DMS53 (cell line): ENCODE measurements at places on chromosomes 6 and 20.
A peak's percentile ranks its signal among the peaks of the same experiment; 100 is the strongest.

- DNase-seq, result peak; percentile 77
These were observed 37.2 kb upstream of the PLCB1 start for GRCh38 chr20:8094850-8095249.

GRCh38 chr6:147161974-147162495, 42.2 kb upstream of the STXBP5 start:
- DNase-seq, result peak; percentile 88

DNA sequence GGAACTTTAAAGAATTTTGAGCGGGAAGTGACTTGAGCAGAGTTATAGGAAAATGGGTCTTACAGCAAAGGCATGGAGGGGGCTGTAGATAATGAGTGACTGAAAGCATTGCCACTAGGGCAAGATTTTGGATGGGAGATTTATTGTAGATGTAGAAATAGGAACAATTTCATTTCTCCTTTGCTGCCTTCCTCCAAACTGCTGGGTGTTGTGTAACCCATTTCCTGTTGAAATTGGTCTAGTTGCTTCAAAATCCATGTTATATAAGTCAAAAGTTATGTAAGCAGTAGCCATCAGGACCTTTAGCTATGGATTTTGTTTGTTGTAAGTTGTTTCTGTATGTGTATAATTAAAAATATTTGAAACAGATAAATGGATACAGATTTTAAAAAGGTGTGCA, 11.1 kb downstream of the YWHAB start:
- no peak for DNase-seq

DNA sequence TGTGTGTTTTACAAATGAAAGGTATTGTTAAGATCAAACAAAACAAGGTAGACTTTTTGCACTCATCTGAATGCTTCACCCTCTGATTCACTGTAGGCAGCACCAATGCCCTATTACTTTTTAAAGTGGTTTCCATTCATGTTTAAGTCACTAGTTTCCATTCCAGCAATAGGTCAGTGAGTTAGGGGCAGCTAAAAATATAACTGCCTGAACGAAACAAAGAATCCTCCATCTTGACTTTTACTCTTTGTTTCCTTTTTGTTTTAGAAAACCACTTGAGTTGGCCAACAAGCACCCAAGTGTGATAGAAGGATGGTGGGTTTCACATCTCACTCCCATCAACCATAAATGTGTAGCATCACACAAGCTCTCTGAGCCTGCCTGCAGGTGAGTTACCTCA, 25.5 kb downstream of the CLIC5 start:
- no peak for DNase-seq

DNA sequence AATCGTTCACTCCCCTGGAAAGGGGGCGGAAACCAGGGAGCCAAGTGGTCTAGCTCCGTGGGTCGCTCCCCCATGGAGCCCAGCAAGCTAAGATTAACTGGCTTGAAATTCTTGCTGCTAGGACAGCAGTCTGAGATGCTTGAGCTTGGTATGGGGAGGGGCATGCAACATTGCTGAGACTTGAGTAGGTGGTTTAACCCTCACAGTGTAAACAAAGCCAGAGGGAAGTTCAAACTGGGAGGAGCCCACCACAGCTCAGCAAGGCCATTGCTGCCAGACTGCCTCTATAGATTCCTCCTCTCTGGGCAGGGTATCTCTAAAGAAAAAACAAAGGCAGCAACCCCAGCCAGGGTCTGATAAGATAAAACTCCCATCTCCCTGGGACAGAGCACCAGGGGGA, 43.2 kb downstream of the COL21A1 start:
- no peak for DNase-seq

DNA sequence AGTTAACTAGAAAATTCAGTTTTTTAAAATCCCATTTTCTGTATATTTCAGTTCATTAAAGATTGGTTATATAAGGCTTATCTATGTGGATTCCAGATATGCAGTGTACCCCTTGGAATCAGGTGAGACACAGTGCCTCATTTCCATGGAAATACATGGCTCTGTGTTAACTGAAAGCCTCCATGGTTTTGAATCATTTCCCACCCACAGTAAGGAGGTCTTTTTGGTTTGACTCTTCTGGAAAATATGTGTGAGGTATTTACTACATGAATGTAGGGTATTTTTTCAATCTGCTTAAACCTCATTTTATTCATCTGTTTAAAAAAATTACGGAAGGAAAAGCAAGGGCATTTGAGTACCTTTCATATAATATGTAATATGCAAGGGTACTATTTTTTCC, 25.5 kb downstream of the RNF144B start:
- DNase-seq, result no peak

- no peak for DNase-seq
These were observed 13.1 kb downstream of the PSMB9 start for GRCh38 chr6:32867022-32867477.

DNA sequence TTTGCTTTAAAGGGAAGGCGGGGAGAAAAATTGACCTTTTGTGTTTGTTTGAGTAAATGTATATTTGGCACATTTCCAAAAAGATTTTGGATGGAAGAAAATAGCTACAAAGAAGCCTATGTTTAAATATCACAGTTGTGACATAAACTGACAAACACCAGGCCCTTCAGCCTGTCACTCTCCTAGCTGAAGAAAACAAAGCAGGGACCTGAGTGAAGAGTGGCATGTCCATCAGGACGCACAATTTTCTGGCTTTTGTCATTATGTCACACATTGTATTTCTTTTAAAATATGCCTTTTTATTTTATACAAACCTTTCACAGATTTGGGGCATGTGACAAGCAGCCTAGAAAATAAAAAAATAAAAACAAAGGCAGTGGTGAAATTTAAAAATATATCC, 241.2 kb downstream of the OGFRL1 start:
- DNase-seq, result no peak

GRCh38 chr6:83867527-83868161, 8.2 kb downstream of the CYB5R4 start:
- peak; percentile 75 for DNase-seq

GRCh38 chr6:15996030-15996429, 132.9 kb upstream of the MYLIP start:
- peak; percentile 56 for DNase-seq

GRCh38 chr6:119140196-119141140, 62.0 kb upstream of the FAM184A start:
- no peak for DNase-seq

DNA sequence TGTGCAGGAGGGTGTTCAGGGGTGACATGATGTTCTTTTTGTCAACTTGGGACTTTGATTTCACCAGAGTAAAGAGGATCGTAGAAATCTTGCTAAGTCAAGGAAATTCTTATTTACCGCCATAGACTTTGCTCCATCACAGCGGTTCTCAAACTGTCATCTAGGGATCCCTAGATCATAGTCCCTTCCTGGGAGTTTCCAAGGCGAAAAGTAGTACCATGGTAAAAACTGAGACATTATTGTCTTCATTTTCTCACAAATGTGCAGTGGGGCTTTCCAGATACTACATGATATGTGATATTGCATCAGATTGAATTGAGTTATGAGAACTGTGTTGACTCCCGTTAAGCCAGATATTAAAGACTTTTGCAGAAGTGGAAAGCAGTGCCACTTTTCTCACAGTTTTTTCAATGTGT, 79.7 kb downstream of the JARID2 start:
- no peak for DNase-seq

- peak; percentile 51 for DNase-seq
These were observed 89.3 kb downstream of the HAO1 start for GRCh38 chr20:7850775-7851490.

GRCh38 chr6:2063547-2063946, 181.9 kb downstream of the GMDS start:
- DNase-seq, result no peak

- no peak for DNase-seq
These were observed 309.8 kb upstream of the SUPT3H start for GRCh38 chr6:45687570-45687969.

DNA sequence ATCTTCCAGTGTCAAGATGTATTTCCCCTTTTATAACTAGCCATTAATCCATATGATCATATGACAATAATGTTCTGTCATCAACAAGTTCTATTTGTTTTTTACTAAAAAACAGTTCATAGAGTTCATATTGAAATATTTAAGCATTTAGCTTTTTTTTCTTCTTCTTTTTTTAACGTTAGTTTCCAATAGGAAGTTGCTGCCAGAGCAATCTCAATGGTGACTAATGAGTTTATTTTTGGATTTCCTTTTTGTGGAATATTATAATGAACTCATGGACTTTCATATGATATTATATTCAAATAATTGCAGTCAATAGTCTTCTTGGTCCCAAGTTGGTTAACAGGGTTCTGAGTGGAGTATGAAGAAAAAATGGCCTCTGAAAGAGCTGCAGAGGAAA, 343.3 kb downstream of the BCKDHB start:
- no peak for DNase-seq

DNA sequence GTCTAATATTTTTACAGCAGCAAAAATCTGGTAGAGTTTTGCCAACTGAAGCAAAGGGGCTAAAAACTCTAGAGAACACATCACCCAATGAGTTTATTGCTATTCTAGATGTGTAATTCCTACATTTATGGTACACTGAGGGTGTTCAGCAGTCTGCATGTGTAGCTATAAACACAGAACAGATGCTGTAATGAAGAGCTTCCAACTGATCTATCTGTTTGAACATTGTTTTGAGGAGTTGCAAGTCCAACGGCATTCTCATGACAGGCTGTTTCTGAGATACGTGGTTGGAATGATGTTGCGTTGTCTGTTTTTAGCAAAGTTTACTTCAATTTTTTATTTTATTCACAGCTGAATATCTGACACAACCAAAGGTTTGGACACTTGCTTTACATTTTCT, 141.2 kb upstream of the RAB32 start:
- DNase-seq, result no peak

DNA sequence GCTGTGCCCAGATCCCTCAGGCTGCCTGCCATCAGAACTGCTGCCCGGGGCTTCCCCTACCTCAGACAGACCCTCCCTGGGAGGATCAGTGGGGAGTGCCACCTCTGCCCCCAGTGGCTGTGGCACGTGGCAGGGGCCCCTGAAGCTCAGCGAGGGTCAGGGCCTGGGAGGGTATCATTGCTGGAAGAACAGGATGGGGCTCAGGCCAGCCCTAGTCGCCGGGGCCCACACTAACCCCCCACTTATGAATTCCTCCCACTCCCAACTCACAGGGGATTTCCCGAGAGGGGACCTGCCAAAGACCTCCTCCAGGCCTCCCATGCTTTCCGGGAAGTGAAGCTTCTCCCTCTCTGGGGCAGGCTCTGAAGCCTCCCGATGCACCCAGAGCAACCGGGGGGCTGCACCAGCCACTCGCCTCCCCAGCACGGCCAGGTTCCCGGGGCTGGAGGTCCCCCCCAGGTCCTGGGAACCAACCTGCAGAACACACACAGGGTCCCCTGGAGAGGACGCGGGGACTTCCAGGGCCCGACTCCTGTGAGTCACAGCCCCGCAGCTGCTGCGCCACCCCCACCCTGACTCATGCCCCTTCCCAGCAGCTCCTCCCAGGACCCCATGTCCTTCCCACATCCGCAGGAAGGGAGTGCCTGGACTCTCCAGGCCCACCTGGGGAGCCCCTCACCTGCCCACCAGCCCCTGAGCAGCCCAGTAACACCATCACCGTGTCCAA, 2.5 kb downstream of the TNFRSF6B start:
- peak; percentile 89 for DNase-seq

DNA sequence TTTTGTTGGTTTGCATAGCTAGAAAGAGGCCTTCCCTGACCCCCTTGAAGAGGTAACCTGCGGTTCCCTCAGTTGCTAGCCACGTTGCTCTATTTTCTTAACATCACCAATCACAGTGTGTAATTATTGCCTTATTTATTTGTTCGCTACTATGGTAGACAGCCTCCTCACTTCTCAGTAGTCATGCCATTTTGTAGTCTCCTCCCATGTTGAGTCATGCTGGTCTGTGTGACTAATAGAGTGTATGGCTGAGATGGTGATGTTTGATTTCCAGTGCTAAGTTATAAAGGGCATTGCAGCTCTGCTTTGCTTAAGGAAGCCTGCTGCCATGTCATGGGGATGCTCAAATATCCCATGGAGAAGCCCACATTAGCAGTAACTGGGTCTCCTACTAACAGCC, 236.6 kb upstream of the CHD6 start:
- DNase-seq, result peak; percentile 24

- DNase-seq, result no peak
These were observed 30.7 kb downstream of the TRAM2 start for GRCh38 chr6:52546192-52546591.

- DNase-seq, result no peak
These were observed 969.1 kb downstream of the KIF16B start for GRCh38 chr20:15603978-15604805.

- no peak for DNase-seq
These were observed 167.9 kb upstream of the JARID2 start for GRCh38 chr6:15077961-15078360.

- no peak for DNase-seq
These were observed 10.5 kb downstream of the TMEM239 start for GRCh38 chr20:2826655-2827054.

GRCh38 chr20:19077370-19078220, 134.8 kb upstream of the SLC24A3 start:
- peak; percentile 60 for DNase-seq

GRCh38 chr6:43985329-43985728, 141.9 kb downstream of the MRPL14 start:
- DNase-seq, result peak; percentile 71

DNA sequence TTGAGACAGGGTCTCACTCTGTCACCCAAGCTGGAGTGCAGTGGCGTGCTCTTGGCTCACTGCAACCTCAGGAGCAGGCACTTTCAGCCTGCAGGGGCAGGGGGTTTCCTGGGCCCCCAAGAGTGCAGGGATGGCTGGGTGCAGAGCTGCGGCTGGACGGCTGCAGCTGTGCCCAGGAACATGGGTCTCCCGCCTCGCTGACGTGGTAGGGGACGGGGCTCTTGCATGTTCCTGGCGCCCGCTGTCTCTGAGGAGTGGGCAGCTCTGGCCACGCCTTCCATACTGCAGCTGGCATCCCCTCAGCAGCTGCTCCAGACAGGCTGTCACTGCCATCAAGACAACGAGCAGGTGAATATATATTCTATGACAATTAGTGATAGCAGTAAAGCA, 2.2 kb upstream of the DEK start:
- DNase-seq, result no peak

- no peak for DNase-seq
These were observed 6.3 kb upstream of the FAM184A start for GRCh38 chr6:119084784-119085183.

DNA sequence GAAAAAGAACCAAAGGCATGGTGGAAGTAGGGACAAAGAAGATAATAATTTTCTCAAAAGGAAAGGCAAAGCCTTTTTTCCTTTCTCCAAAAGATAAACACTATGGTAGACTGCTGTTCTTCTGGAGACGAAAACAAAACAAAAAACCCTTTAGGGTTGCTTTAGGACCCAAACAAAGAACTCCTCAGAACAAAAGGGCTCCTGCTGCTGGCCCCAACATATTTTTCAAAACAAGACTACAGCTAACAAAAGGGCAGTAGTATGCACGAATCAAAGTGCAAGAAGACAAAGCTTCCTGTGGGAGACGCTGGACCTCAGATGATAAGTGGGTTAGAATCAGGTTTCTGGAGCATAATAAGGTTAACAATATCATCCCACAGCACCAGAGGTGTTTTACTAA, 15.8 kb downstream of the NCOA5 start:
- DNase-seq, result no peak

DNA sequence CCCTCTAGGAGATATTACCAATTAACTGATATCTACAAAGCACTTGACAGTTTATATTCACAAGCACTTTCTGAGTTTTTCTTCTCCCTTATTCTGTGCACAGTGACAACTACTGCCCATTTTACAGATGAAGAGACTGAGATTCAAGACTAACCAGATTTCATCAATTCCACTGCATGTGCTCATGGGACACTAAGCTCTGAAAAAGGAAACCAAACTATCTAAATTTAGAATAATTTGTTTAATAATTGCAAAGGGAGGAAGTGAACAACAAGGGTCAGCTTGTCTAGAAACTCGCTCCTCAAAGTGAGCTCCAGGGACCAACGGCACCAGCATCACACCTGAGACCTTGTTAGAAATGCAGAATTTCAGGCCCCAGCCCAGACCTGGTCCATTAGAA, 50.8 kb upstream of the MYLIP start:
- no peak for DNase-seq
